Prostate gland (tissue), 2 donors: ENCODE measurements at places on chromosomes 3 and 15. TPM values are rescaled to one million over a fixed set of nuclear protein-coding genes. Genes with fewer than 3 reads are reported as not detected.

- no peak for DNase-seq
Measured at GRCh38 chr3:134885877-134886621, 91.0 kb downstream of the EPHB1 start.

- no peak for DNase-seq
Measured at GRCh38 chr3:10674578-10674977, 141.4 kb upstream of the SLC6A11 start.

- no peak for DNase-seq
Measured at GRCh38 chr3:11304175-11304574, 32.0 kb downstream of the ATG7 start.

TLE3 gene
- total RNA-seq, result 157 TPM

LRRC58 gene
- 26.0 TPM for total RNA-seq

RARB gene
- 4.4 TPM for total RNA-seq
